ENCODE measurements at places on chromosomes 13 and 19.

DNA sequence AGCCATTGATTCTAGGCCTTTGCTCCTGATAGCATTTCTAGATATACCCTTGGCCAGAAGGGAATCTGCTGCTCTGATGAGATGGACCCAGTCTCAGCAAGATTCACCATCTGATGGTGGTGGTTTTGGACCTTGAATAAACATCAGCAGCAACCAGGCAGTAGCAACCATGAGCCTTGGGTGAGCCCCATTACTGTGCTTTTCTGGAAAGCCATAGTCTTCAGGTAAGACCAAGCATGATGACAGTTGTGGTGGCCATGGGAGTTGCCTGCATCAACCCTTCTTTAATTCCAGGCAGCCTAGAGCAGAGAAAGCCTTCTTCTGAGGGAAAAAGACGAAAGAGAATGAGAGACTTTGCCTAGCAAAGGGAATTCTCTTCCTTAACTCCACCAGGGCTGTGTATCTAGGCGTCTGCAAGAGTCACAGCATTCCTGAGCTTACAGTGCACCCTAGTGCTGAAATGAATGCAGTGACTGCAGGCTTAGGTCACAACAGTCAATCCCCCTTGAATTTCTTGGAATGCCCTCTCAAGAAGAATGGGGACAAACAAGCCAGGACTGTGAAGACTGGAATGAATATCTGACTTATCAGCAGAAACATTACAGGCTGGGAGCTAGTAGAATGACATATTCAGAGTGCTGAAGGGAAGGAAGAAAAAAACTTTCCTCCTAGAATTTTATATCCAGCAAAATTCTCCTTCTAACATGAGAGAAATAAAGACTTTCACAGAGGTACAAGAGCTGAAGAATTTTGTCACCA, 942.4 kb upstream of the PCDH20 start:
- H3K36me3 ChIP-seq, result no peaks in the 10 kb centered on the region
- H3K27me3 ChIP-seq, result no peaks in the 10 kb centered on the region
- H3K27ac ChIP-seq, result no peak overlapping the region
- H3K4me1 ChIP-seq, result no peaks in the 10 kb centered on the region
- H3K4me3 ChIP-seq, result no peak overlapping the region
- no peak for DNase-seq

GRCh38 chr19:33052352-33052972, 12.2 kb downstream of the RHPN2 start:
- H3K27ac ChIP-seq, result no peak overlapping the region
- no peak overlapping the region for H3K4me3 ChIP-seq
- no peaks in the 10 kb centered on the region for H3K36me3 ChIP-seq
- no peak for DNase-seq
- no peaks in the 10 kb centered on the region for H3K27me3 ChIP-seq

GRCh38 chr19:39004403-39004802, 27.9 kb downstream of the FBXO27 start:
- no peak for DNase-seq
- H3K27me3 ChIP-seq, result no peaks in the 10 kb centered on the region
- H3K4me3 ChIP-seq, result no peak overlapping the region
- H3K27ac ChIP-seq, result no peak overlapping the region

DNA sequence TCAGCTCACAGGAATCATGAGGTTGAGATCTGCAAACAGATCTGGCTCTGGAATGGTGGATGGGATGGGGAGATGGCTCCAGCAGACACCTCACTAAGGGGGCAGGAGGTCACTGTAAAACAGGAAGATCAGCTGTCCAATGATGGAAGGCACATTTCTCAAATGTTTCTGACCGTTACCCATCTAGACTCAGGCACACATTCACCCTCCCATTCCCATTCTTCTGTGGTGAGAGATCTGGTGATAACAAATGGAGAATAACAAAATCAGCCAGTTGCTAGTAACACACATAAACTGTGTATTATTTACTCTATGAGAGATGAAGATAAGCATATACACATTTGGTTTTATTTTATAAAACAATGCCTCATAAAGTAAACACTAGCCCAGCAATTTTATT, 235.9 kb downstream of the TSHZ3 start:
- DNase-seq, result no peak
- H3K27me3 ChIP-seq, result no peaks in the 10 kb centered on the region
- H3K36me3 ChIP-seq, result no peaks in the 10 kb centered on the region

DNA sequence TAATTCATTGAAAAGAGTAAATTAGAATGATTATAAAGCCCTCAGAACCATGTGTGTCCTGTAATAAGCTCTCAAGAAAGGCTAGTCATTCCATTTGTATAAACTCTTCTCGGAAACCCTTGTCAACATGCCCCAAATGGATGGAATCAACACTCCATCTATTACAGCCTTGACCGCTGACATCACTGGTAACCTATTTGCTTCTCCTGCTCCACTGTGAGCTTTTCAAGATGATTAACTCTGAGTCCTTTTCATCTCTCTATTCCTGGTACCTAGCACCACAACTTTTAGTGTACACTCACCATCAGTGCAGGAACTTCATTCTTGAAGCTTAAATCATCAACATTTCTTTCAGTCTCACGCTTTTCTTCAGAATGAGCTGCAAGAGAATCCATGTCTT, 612.0 kb downstream of the DCT start:
- no peak for DNase-seq
- no peaks in the 10 kb centered on the region for H3K36me3 ChIP-seq
- no peaks in the 10 kb centered on the region for H3K4me1 ChIP-seq
- no peak overlapping the region for H3K27ac ChIP-seq

DNA sequence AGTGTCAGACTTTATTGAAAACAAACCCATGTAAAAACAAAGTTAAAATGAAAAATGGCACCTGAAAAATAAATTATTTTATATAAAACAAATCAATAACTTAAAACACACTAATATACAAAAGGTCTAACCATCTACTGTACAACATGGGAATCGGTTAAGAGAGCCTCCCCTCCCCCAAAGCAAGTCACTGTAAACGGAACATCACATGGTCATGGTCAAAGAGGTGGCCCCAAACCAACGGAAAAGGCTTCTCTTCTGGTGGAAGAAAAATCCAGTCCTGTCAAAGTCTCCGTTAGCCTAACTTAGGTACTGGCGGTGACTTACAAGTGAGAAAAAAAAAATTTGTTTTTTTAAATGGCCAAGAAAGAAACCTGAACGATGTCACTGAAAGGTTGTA, 15.7 kb upstream of the TIMM44 start:
- no peaks in the 10 kb centered on the region for H3K4me1 ChIP-seq
- no peak overlapping the region for H3K27ac ChIP-seq
- no peaks in the 10 kb centered on the region for H3K27me3 ChIP-seq
- peaks cover 26% of the 10 kb centered on the region for H3K36me3 ChIP-seq

- no peak for DNase-seq
- no peak overlapping the region for H3K4me3 ChIP-seq
- no peaks in the 10 kb centered on the region for H3K4me1 ChIP-seq
- no peaks in the 10 kb centered on the region for H3K27me3 ChIP-seq
- H3K36me3 ChIP-seq, result no peaks in the 10 kb centered on the region
These were observed 61.4 kb upstream of the SLITRK1 start for GRCh38 chr13:83943530-83944279.

- H3K36me3 ChIP-seq, result no peaks in the 10 kb centered on the region
- H3K4me1 ChIP-seq, result no peaks in the 10 kb centered on the region
- no peak overlapping the region for H3K27ac ChIP-seq
- no peak for DNase-seq
- H3K4me3 ChIP-seq, result no peak overlapping the region
These were observed 345.2 kb downstream of the ZNF536 start for GRCh38 chr19:30717381-30717780.

GRCh38 chr13:49214917-49215376, 5.2 kb upstream of the MLNR start:
- H3K4me1 ChIP-seq, result peaks cover 5% of the 10 kb centered on the region
- peaks cover 11% of the 10 kb centered on the region for H3K27me3 ChIP-seq
- no peak overlapping the region for H3K27ac ChIP-seq
- no peak overlapping the region for H3K4me3 ChIP-seq

DNA sequence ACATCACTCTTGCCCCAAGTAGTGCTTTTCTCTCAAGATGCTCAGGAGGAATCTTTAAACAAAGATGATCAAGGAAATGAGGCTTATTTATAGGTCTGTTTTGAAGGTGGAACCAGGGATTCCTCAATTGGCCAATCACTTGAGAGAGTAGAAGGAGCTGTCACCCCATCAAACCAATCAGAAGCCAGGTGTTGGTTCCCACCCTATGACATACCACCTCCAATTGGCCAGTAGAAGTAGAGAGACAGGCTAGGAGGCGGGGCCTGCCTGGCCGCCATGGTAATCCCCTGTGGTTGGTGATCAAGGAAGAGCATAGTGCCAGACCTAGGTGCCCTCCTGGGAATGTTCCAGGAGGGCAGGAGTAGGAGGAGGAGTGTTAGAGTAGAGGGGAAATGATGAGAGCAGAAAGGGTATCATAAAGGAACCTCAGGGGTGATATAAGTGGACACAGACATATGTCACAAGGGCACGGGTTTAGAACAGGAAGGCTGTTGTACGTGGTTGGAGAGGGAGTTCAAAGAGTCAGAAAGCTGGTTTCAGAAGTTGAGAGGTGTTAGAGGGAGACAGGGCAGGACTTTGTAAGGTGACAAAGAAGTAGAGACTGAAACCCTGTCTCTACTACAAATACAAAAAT, 10.5 kb downstream of the PMIS2 start:
- no peak overlapping the region for H3K4me3 ChIP-seq
- H3K4me1 ChIP-seq, result no peaks in the 10 kb centered on the region

DNA sequence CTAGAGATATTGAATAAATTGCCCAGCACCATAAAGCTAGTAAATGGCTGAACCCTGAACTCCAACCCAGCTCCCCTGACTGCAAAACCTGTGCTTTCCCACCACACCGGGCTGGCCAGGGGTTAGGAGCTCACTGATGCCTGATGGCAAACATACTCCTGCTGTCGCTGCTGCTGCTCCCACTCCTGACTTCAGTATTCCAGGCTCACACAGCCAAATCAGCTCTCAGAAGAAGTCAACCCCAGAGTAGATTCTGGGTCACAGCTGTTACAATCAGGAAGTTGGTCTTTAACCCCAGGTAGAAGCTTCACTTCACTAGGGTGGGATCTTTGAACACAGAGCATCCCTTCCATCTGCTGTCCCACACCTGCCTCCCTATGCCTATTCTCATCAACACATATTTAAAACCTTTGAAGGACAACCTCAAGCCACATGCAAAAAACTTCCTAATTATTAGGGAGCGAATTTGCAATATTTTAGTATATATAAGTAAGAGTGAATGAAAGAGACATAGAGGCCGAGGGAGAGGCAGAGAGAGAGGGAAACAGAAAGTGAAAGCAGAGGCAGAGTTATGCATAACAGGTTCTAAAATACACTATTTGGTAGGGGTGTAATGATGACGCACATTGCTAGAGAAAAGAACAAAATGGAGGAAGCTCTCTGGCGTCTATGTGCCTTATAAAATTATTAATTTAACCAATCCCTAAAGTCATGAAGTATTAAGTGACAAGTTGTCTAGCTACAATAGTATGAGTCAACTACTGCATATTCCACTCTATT, 99.4 kb upstream of the SERP2 start:
- H3K27me3 ChIP-seq, result no peaks in the 10 kb centered on the region
- H3K4me3 ChIP-seq, result peak overlapping the region; percentile 46
- peak overlapping the region; percentile 64 for H3K27ac ChIP-seq
- H3K4me1 ChIP-seq, result peaks cover 10% of the 10 kb centered on the region
- H3K36me3 ChIP-seq, result no peaks in the 10 kb centered on the region

DNA sequence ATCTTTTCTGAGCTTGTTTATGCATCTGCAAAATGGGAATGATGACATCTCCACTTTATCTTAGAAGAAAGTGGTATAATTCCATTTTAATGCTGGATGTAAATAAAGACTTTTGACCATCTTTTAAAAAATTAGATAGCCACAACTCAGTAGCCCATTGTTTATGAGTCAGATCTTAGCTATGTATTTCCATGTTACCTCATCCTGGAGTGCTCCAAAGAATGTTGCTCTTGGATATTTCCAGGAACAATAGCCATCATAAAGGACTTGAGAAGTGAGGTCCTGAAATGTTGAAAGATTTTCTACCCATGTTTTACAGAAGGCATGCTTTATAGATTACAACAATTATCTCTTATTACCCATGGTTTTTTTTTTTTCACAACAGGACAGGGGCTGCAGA, 229.3 kb upstream of the EDNRB start:
- H3K27ac ChIP-seq, result no peak overlapping the region
- no peaks in the 10 kb centered on the region for H3K4me1 ChIP-seq
- H3K36me3 ChIP-seq, result no peaks in the 10 kb centered on the region
- H3K4me3 ChIP-seq, result no peak overlapping the region
- no peaks in the 10 kb centered on the region for H3K27me3 ChIP-seq

DNA sequence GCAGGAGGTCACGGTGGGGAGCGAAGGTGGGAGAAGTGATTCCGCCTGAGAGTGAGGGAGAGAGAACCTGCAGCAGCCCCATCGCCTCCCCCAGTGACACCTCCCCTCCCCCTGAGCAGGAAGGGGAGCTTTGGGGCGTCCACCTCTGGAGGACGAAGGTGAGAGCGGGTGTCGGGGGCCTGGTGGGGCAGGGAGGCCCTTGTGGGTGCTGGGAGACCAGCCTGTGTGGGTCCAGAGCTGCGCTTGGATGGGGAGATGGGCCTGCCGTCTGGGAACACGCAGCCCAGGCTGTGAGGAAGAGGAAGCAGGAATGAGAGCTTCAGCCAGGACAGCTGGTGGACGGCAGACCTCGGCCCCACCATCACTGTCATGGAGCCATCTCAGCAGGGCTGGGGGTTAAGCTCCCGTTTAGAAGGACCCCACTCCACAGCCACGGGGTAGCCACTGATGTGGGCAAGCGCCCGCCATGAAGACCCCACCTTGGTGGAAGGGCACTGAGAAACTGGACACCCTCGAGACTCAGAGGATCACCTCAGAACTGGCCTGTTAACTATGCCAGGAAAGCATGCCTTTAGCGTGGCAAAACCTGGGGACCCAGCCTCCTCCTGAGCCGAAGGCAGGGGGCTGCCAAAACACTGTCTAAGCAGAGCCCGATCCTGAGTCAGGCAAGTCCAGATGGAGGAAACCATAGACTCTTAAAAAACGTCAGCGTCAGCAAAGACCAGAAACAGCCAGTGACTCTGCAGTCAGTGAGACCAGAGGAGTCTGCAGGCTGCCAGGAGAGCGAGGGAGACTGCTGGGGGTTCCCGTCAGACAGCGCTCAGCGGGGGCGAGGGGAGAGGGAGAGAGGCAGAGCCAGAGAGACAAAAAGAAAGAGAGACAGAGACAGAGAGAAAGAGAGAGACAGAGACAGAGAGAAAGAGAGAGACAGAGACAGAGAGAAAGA, 6.4 kb upstream of the PROZ start:
- H3K36me3 ChIP-seq, result no peaks in the 10 kb centered on the region
- no peak overlapping the region for H3K27ac ChIP-seq
- no peak overlapping the region for H3K4me3 ChIP-seq
- DNase-seq, result no peak
- H3K27me3 ChIP-seq, result no peaks in the 10 kb centered on the region
- peaks cover 22% of the 10 kb centered on the region for H3K4me1 ChIP-seq

GRCh38 chr19:33283589-33283988, 18.7 kb downstream of the CEBPA start:
- DNase-seq, result no peak
- H3K4me1 ChIP-seq, result peaks cover 3% of the 10 kb centered on the region
- no peaks in the 10 kb centered on the region for H3K36me3 ChIP-seq
- H3K4me3 ChIP-seq, result no peak overlapping the region

All from effector memory CD4-positive, alpha-beta T cell (primary cell).